ENCODE measurements at places on chromosomes 1 and 21.

GRCh38 chr1:26965213-26965612, 4.9 kb upstream of the KDF1 start:
- DNase-seq = no peak

DNA sequence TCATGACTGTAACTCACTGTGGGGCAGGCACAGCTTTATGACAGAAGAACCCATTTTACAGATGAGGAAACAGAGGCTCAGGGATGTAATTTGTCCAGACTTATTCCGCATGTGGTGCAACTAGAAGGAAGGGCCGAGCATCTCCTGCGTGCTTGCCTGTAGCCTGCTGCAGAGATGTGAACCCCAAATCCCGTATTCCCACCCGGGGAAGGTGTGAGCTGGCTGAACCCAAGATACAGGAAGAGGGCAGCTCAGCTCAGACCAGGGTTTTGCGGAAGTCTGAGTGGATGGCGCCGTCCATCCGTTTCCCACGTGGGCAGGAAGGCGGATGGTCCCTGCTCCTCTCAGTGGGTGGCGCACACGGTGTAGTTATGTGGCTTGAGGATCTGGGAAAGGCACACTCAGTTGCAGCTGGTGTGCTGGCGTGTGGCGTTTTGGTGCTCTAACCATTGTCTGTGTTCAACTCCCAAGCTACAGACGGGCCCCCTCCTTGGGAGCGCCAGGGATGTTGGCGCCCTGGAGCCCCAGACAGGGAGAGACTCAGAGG, 1.2 kb downstream of the CROCC start:
- no peak for DNase-seq

DNA sequence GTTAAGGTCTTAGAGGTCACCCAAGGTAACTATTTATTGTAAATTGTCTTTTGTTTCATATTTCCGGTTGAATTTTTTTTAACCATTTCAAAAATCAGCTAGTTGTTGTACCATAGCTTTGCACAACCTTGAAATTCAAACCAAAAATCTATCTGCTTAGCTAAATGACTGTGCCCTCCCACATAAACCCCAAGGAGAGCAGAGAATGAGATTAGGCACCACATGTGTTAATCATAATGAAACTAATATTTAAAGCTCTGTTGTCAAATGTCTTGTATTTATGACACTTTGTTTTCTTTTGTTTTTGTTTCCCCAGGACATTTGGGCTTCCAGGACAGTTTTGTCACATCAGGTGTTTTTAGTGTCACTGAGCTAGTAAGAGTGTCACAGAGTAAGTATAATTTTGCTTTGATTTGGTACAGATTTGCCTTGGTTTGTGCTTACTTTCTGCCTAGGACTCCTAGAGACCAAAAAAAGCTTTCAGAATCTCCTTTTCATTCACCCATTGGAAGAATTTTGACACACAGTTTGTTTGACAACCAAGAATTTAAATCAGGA, 249.9 kb downstream of the NFIA start:
- DNase-seq = no peak

DNA sequence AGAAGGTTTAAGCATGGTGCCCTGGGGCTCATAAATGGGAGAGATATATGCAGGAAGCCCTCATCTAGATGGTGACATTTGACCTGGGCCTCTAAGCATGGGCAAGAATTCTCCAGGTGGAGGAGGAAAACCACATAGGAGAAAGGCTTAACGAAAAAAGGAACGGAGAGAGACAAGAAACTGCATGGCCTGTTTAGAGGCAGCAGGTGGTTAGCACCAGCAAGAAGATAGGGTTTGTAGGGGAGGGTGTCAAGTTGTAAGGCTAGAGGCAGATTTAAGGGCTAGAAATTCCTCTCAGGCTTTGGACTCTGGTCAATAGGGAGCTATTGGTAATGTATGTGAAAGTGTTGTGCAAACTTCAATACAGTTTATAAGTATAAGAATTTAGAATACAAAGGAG, 8.2 kb upstream of the MAPKAPK2 start:
- DNase-seq = no peak

DNA sequence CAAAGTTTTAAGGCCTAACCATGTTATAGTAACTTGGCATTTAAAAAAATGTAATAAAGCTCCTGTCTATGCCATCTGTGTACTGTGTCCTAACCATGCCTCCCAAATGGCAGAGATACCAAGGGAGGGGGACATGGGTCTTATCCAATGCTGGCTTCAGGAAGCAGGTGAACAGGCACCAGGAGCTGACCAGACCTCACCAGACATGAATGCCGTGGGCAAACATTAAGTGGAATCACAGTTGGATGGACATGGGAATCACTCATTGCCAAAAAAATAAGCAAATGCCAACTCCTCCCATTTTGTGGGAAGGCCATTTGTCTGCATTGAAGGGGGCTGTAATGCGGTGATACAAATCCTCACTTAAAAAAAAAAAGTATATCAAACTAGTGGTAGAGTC, 22.9 kb downstream of the PROX1 start:
- no peak for DNase-seq

GRCh38 chr1:183206538-183207122, 20.6 kb downstream of the LAMC2 start:
- no peak for DNase-seq

DNA sequence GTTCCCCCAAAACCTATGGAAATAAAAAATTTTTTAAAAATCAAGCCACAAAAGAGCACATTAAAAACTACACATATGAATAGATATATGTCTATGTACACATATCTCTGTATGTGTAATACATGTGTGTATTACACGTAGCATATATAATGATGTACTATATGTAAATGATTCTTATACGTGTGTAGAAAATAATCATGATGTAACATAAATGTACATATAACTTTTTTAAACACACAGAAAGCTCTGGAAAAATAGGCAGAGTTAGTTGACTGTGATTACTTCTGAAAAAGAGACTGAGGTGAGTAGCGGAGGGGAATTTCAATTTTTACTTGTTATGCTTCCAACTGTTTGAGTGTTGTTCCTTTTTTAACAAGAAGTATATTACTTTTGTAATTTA, 405.0 kb downstream of the CAMTA1 start:
- DNase-seq = no peak

DNA sequence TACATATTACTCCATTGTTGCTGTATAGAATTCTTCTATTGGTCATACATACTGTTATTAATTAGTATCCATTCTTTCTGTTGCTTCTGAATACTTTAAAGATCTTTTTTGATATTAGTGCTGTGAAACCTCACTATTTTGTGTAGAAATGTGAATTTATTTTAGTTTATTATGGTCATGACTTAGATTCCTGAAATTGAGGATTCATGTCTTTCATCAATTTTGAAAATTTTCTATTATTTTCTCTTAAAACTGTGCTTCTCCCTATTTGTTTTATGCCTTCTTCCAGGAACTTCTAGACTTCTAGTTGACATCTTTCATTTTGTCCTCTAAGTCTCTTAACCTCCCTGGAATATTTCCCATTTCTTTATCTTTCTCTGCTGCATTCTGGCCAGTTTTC, 113.1 kb downstream of the NTPCR start:
- DNase-seq = no peak

DNA sequence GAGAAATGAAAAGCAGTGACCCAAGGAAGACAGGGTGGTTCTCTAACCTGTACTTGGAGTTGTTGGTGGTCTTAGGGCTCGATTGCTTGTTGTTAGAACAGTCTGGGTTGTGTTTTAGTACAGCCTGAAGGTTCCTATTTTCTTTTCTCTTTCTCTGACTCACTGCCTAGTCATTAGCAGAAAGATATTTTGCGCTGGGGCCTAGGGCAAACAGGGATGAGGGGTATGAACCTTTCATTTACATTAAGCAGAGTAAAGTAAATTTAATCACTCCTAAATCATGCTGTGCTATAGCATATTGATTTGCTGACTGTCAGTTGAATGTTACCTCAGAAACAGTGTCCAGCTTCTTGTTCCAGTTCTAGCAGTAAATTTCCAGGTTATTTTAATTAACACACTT, 197.2 kb downstream of the RWDD3 start:
- DNase-seq = no peak

- no peak for DNase-seq
Observed at GRCh38 chr1:89457046-89457445, 67.6 kb upstream of the LRRC8B start.

Measured in stimulated activated naive CD8-positive, alpha-beta T cell treated with anti-CD3 and anti-CD28 coated beads, Interleukin-15, Interleukin-2, amounts not matched to agents 100 U/mL and 50 U/mL, for 24 hours (primary cell).